ENCODE measurements at places on chromosomes 2 and 18.

- no peak for DNase-seq
Measured at GRCh38 chr2:227029426-227030105, 134.4 kb downstream of the COL4A4 start.

DNA sequence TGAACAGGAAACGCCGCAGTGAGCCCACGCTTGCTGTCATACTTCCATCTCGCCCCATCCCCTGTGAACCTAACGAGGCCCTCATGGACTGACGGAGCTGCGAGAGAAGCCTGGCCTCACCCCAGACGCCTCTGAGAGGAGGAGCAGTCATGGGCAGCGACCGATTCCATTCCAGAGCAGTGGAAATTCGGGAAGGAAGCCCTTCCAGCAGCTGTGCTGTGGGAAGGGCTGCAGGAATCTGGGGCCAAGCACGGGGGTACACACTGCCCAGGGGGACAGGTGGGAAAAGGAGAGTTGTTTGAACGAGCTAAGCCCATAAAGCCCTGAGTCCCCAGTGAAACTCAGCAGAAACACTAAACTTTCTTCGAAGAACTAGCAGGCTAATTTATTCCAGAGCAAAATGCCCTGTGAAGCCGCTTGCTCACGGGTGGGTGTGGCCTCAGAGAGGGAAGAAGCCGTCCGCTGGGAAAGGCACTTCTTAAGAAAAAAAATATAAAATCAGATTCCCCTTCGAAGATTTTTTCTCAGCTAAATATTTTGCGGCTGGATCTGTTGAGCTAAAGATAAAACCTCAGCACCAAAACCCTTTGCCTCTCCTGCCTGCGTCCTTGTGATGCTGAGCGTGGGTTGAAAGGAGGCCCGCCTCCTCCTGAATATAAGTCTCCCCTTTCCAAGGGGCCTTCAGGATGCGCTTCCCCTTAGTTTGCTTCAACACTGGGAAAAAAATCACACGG is 38.2 kb downstream of the ANKMY1 start:
- DNase-seq = no peak

GRCh38 chr2:22694856-22695255 is 690.1 kb upstream of the KLHL29 start:
- DNase-seq = no peak

DNA sequence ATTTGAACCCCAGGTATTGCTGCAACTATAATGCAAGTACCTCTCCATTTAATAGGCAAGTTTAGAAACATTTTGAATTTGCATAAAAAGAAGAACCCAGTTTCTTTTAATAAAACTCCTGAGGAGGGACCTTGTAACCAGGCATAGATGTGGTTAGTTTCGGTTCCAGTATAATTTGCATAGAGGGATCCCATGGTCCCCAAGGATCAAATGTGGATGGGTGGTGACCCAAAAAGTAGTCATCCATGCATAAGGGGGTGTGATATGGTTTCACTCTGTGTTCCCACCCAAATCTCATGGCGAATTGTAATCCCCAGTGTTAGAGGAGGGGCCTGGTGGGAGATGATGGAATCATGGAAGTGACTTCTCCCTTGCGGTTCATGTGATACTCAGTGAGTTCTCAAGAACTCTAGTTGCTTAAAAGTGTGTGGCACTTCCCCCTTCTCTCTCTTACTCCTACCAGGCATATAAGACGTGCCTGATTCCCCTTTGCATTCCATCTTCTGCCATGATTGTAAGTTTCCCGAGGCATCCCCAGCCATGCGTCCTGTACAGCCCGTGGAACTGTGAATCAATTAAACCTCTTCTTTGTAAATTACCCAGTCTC is 40.2 kb upstream of the SKA1 start:
- DNase-seq = no peak

GRCh38 chr2:25280051-25280687 is 61.6 kb downstream of the DNMT3A start:
- DNase-seq = no peak

Measured in activated T-helper 1 cell treated with Interleukin-2 at 50 U/mL for 16 hours (primary cell).